ENCODE measurements at places on chromosomes 2 and 18.
A peak's percentile ranks its signal among the peaks of the same experiment; 100 is the strongest.

- DNase-seq = no peak
These were observed 499.8 kb downstream of the SUCLG1 start for GRCh38 chr2:83959266-83959665.

- no peak for DNase-seq
These were observed 6.7 kb downstream of the AOX1 start for GRCh38 chr2:200592406-200593075.

DNA sequence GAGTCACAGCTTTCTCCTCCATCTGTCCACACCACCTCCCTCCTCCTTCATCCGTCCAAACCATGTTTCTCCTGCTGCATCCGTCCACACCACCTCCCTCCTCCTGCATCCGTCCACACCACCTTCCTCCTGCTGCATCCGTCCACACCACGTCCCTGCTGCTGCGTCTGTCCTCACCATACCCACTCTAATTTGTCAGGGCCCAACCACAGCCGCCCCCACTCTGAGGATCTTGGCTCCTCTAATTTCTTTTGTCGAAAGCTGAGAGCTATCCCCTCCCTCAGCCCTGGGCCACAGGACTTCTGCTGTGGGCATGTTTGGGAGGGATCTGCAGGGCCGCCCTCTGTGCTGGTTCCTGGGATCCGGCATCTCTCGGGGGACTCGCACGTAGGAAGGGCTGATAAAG, 67.4 kb downstream of the TPO start:
- no peak for DNase-seq

GRCh38 chr18:23131693-23132319, 3.5 kb upstream of the CABLES1 start:
- DNase-seq = peak; percentile 72

- no peak for DNase-seq
These were observed 1166.3 kb upstream of the ACVR2A start for GRCh38 chr2:146678516-146678915.

DNA sequence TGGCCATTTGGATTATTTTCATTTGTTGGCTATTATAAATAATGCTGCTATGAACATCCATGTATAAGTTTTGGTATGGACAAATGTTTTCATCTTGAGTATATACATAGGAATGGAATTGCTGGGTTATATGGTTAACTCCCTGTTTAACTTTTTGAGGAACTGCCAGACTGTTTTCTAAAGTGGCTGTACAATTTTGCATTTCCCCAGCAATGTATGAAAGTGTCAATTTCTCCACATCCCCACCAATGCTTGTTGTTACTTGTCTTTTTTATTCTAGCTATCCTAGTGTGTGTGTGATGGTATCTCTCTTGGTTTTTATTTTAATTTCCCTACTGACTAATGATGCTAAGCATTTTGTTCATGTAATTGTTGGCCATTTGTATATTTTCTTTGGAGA, 90.6 kb upstream of the CYP26B1 start:
- DNase-seq = no peak

- DNase-seq = no peak
These were observed 64.3 kb upstream of the RBMS1 start for GRCh38 chr2:160557903-160558302.

DNA sequence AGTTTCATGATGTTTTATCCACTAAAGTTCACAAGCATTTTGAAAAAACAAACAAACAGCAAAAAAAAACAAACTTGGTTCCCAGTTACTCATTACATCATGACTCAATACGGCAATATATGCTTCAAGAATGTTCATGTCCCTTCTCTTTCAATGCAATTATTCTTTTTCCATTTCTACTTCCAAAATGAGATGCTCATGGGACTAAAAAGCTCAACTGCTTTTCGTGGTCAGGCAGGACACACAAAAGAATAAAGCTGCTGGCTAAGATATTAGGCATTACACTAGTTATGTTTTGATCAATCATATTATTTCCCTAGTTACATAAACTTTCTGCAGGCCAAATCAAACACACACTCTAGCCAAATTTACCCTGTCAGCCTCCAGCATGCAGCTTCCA, 301.3 kb downstream of the EPHA4 start:
- no peak for DNase-seq

DNA sequence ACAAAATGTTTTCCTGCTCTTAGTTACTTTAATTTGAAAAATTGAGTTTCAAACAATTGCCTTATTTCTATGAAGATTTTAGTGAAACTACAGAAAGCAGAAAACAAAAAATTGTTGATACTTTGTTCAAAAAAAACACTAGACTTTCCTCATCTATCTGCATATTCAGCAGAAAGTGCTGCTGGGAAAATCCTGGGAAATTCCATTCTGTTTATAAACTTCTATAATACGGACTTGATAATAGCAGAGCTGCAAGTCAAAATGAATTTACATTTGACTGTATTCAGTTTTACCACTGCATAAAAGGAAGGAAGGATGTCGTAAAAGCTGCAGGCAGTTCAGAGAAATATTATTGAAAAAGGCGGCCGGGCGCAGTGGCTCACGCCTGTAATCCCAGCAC, 24.9 kb upstream of the ERICH2 start:
- DNase-seq = no peak

GRCh38 chr2:20182241-20182931, 42.5 kb downstream of the SDC1 start:
- DNase-seq = no peak

DNA sequence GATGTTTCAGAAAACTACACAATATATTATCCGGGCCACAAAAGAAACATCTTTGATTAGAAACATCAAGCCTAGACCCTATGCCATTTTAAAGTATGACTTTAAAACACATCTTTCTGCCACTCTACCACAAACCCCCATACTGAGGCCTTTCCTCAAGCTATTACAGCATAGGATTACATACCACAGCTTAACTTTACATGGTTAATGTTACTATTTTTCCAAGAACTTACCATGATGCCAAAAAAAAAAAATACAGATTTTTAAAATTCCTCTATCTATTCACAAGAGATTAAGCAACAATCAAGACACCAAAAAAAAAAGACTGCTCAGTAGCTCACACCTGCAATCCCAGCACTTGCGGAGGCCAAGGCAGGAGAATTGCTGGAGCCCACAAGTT, 9.0 kb downstream of the NCKAP1 start:
- DNase-seq = no peak

GRCh38 chr2:57602733-57603132, 443.9 kb upstream of the VRK2 start:
- no peak for DNase-seq

- DNase-seq = no peak
These were observed 384.9 kb upstream of the NXPH2 start for GRCh38 chr2:139165041-139165440.

- no peak for DNase-seq
These were observed 193.9 kb downstream of the RTP5 start for GRCh38 chr2:242063436-242063835.

GRCh38 chr18:31679791-31680432, 4.5 kb downstream of the B4GALT6 start:
- DNase-seq = no peak

DNA sequence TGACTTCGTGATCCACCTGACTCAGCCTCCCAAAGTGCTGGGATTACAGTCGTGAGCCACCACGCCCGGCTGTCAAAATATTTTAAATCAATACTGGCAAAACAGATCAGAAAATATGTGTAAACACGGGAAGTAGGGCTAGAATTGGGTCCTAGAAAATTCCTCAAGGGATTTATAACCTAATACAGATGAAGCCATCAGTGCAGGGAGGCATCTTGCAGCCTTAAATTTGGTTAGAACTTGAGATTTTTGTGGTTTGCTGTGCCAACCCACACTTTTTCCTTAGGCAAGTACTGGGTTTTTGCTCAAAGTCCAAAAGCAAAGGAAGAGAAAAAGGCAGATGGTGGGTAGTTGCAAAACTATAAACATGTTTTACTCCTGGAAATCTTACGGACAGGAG, 33.7 kb upstream of the NFE2L2 start:
- DNase-seq = no peak

DNA sequence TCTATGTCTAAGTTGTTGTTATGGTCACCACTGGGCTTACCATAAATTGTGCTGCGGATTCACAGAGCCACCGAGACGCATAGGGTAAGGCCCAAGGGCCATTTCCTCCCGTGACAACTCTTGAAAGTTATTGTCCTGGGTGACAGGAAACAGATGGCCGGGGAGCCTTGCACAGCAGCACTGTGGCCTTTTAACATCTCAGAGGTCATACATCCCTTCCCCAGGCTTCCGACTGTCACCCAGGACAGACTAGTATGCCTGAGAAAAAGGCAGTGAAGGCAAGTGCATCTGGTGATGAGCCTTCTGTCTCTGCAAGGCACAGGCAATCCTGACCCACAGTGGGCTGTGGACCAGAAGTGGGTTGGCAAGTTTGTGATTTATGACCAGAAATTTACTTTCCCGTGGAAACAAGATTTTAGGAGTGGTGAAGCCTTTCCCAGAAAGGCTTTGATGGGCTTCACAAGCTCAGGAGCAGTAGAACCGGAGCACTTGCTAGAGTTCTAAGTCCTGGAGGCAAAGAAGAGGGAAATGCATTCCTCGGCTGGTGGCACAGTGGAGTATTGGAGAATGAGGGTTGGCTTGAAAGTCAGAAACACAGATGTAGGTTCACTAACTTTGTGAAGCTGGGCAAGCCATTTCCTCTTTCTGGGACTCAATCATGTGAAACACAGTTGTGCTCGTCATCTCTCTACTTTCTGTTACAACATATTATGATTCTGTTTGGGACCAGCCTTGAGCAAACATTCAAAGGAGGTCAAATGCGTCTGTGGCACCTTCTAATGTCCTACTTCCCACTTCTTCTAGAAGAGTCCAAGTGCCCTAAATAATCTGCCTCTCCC, 2.0 kb upstream of the CAPN14 start:
- DNase-seq = no peak

- DNase-seq = no peak
These were observed 10.8 kb downstream of the GBX2 start for GRCh38 chr2:236157366-236157765.

Measured in fibroblast of skin of left quadriceps (primary cell).